ENCODE measurements at places on chromosomes 1 and 21.

DNA sequence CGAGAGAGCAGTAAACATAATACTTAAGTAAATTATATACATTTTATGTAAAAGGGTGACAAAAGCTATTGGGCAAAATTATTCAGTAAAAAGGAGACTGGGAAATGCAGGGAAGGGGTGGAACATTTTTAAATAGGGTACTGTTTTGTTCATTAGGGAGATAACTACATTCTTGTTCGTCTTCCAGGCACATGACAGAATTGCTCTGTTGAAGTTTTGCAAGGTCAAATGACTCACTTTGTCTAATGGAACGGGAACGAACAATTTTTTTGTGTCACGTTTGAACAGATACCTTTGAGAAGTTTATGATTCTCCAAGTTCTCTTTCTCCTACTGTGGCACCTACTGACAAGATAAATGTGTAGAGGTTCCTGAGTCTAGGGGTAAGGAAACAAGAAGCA lies 382.3 kb upstream of the ZRANB2 start:
- no peak for DNase-seq

DNA sequence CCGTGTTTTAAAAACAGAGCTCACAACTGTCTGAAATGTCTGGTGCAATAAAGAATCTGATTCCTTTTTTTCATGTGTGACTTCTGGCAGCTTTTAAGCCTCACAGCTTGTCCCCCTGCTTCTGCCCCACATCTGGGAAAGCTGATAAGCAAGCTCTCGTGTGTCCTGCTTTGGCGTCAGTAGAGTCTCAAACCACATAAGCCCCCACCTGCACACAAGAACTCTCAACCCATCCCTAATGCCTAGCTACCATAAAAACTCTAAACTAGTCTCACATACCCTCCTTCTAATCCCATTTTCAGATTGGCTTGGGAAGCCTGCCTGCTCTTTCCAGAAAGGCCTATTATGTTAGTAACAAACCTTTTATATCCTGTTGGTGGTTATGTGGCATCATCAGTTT lies 94.6 kb upstream of the DAB1 start:
- DNase-seq = no peak

- no peak for DNase-seq
Measured at GRCh38 chr1:175320804-175321203, 128.2 kb upstream of the KIAA0040 start.

GRCh38 chr21:37619464-37619974 lies 252.9 kb downstream of the DYRK1A start:
- DNase-seq = no peak

GRCh38 chr1:30359539-30360220 lies 363.7 kb downstream of the MATN1 start:
- no peak for DNase-seq
